ENCODE measurements at places on chromosomes 1 and 21.

GRCh38 chr1:167935216-167936067 lies 1.0 kb upstream of the DCAF6 start:
- no peak for DNase-seq

GRCh38 chr21:42579456-42580075 lies 65.9 kb downstream of the SLC37A1 start:
- no peak for DNase-seq

DNA sequence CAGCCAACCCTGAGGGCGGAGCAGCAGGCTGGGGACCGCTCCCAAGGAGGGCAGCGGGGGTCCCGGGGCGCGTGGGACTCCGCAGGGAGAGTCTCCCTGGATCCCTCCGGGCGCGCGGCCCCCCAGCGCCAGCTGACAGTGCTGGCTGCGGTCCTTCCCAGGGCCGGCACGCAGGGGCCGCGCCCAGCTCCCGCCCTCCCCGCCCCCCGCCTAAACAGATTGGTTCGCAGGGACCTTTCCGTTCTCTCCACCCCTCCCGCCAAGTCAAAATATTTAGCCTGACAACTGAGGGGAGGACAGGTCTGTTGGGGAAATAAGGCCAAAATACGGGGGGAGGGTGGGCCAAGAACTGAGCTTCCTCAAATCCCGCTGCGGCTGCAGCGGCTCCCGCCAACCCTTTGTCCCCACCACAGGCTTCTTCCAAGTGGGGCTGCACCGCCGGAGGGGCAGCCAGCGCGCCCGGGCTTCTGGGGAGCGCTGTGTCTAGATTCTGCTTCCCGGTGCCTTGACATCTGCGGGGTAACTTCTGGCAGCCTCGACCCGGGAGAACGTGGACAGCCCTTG lies at the start of gene INSRR:
INSRR (minus strand) TSS at position 159 of the 564 bp plus-strand sequence. CDS start 496 bp downstream, outside the sequence.
- no peak for DNase-seq

- DNase-seq, result no peak
These were observed 55.4 kb downstream of the LAMC2 start for GRCh38 chr1:183241471-183241870.

DNA sequence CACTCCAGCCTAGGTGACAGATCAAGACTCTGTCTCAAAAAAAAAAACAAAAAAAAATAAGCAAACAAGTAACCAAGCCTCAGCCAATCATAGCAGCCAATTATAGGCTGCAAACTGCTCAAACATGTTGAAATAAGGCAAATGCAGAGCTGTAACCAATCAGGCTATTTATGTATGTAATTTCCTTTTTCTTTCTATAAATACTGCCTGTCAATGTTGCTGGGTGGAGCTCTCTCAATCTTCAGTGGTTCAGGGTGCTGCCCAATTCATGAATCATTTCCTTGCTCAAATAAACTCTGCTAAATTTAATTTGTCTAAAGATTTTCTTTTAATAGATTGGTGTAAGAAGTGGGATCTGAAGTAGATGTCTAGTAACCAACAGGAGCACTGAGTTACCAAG lies 11.6 kb upstream of the CD1D start:
- DNase-seq, result no peak

DNA sequence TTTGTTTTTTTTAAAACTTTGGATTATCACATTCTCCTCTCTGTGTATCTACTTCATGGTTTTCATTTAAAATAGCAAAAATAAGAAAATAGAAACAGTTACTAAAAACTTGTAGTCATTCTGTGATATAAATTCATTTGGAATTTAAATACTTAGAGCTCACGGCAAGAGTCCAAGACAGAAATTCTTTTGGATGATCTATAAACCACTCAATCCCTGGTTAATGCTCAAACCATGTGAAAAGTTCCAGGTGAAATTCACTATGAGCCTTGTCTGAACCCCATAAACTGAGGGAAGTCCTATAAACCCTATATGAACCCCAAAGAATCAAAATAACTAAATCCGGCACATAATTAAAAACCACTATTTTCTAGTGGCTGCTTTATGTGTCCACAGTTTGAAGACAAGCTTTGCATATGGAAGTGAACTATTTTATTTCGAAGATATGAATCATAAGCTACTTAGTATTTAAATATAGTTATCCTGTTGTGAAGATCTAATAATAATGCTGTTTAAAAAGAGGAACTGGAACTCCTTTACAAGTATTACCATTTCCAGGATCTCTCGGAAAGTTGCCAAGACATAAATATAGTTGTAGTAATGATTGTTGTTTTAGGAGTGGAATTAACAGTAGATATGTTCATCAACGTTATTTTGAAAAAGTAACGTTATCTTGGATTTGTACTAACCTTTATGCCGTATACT lies 163.5 kb downstream of the NFIA start:
- DNase-seq, result no peak

DNA sequence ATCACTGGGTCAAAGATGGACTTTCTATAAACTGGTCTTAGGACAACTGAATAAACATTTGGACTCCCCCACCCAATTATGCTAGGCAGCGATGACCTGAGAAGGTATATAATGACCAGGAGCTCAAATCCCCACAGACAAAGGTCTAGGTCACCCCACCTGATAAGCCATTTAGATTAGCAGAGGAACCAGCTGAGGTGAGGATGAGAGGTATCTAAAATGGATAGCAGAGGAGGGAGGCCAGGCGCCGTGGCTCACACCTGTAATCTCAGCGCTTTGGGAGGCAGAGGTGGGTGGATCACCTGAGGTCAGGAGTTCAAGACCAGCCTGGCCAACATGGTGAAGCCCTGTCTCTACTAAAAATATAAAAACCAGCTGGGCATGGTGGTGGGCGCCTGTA lies 33.7 kb downstream of the PABPC4 start:
- no peak for DNase-seq

GRCh38 chr1:87226341-87226760 lies 102.3 kb upstream of the LMO4 start:
- DNase-seq, result no peak

DNA sequence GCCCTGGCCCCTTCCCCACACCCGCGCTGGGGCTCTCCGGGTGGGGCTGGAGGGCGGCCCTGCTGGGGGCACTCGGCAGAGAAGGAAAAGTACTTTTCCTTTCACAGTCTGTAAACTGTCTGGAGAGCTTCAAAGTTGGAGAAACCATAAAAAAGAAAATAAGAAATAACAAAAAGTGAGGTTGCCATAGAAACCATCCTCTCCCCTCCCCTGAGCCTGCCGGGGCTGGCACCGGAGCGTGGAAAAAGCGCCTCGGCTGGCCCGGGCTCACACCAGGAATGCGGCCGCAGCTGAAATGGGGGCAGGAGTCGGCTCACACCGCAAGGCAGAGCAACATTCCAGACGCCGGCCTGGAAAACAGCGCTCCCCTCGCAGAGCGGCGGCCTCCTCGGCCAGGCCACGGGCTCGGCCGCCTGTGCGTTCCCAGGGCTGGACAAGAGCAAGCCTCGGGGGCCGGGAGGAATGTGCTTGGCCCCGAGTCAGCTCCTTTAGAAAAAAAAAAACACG lies 69.2 kb downstream of the MORN1 start:
- no peak for DNase-seq

GRCh38 chr1:15633756-15634420 lies 16.6 kb downstream of the DDI2 start:
- DNase-seq, result no peak

GRCh38 chr1:25425098-25426085 lies 4.8 kb upstream of the RHCE start:
- DNase-seq, result no peak

DNA sequence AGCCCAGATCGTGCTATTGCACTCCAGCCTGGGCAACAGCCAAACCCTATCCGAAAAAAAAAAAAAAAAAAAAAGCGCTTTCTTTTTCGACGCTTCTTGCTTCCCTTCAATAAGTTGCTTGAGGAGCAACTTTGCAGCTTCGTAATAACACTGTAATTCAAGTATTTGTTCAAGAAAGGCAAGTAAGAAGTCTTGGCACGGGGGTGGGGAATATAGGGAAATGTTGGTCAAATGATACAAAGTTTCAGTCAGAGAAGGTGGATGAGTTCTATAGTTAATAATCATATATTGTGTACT lies 871 bp upstream of the PSMA5 start:
- no peak for DNase-seq

- DNase-seq, result no peak
These were observed 1.6 kb downstream of the S100A9 start for GRCh38 chr1:153359241-153359640.

- DNase-seq, result no peak
These were observed 21.3 kb upstream of the MNDA start for GRCh38 chr1:158809862-158810261.

DNA sequence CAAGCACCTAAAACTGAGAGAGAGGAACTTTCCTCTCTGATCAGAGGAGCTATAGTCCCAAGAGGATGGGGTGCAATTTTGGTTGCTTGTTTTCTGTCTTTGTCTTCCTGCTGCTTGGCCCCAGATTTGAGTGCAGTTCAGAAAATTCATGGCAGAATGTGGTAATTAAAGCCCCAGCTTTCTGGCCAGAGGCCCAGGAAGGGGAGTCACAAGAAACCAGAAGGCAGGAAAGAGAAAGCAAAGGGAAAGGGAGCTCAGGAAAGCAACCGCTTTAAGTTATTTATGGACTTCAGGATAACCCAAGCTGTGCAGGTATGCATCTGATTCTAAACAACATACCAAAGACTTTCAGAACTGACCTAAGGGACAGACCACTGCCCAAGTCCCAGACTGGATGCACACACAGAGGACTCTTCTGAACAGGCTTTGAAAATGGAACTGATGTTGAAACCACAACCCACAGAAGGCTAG lies 88.8 kb downstream of the ST3GAL3 start:
- DNase-seq, result no peak

GRCh38 chr1:171110621-171111326 lies 20.1 kb downstream of the FMO3 start:
- DNase-seq, result no peak

DNA sequence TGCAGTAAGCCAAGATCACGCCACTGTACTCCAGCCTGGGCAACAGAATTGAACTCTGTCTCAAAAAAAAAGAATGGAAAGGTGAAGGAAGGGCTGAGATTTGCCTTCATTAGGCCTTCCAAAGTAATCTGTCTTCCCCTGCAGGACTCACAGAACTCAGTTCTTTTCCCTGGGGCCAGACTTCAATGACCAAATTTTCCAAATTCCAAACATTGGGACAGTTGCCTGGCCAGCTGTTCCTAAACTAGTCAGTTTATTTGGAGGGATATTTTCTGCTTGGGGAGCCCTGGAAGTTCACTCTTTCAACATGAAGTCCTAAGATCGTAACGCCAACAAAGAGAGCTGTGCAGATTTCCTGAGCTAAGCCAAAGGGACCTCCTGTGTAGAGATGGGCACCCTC lies 5.4 kb upstream of the DEDD start:
- no peak for DNase-seq

DNA sequence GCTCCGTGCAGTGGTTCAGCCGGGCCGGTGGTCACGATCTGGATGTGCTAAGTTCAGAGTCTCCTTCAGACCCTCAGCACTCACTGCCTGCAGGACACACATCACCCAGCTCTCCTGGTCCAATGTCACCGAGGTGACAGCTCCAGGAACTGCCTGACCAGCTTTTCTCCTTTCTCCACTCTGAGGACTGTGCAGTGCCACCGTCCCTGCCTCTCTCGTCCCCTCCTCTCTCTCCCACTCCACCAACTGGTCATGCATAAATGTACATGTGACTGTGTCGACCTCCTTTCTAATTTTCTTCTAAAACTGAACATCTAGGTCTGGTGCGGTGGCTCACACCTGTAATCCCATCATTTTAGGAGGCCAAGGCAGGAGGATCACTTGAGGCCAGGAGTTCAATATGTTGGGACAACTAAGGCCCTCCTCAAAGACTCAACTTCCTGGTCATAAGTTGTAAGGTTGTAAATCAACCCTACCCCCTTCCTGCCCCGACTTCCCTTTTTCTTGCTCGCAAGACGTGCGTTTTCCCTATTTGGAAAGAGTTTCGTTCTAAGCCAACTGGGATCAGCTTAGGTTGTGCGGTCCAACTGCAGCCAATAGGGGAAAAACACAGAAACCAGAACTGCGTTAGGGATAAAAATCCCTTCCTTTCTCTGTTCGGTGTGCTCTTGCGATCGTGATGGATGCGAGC lies 53.1 kb downstream of the MEGF6 start:
- DNase-seq, result no peak

DNA sequence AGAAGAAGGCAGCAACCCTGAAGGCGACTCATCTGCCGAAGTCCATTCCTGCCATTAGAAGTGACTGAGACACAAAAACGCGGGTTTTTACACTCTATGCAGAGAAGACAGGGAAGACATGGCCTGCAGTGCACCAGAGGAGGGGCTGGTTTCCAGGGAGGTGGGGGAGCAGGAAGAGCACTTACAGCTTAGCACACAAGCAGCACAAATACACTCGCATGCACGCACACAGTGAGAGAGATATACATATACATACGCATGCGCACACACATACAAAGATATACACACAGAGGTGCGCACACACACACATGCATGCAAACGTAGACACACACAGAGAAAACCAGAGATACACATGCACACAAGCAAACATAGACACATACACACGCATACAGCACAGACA lies 210.9 kb upstream of the CSF3R start:
- DNase-seq, result no peak

DNA sequence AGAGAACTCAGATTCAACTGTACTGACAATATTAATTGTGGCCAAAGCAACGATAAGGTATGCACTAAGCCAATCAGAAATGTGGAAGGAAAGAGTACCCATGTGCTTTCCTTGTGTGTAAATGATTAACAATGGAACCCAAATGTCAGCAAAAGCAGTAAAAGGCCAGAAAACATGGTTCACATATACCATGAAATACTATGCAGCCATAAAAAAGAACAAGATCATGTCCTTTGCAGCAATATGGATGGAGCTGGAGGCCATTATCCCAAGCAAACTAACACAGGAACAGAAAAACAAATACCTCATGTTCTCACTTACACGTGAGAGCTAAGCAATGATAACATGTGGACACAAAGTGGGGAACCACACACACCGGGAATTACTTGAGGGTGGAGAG lies 78.5 kb downstream of the SUSD4 start:
- no peak for DNase-seq

DNA sequence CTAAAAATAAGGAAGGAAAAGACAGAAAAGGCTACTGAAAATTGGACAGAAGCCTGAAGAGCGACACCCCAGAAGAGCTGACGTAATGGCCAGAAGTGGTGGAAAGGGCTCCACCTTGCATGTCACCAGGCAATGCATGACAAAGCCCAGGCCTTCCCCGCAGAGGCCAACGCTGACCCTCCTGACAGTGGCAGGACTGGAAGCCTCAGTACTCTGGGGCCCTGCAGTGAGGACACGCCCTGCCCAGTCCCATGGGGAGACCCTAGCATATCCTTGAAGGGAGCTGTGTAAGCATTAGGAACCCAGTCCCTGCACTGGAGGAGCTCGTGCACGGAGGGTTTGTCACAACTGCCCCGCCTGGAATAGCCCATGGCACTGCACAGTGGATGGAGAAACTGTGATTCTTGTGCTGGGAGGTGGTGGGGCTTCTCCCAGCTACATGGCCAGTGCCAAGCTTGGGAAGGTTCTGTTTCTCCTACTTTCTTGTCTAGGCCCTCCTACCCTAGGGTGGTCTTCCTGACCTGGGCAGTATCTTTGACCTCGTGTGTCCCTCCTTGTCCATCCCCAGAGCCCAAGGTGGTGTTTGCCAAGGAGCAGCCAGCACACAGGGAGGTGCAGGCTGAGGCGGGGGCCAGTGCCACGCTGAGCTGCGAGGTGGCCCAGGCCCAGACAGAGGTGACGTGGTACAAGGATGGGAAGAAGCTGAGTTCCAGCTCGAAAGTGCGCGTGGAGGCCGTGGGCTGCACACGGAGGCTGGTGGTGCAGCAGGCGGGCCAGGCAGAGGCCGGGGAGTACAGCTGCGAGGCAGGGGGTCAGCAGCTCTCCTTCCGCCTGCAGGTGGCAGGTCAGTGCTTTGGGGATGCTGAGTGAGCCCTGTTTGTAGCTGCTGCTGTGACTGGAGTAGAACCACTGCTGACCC lies 60.4 kb downstream of the OBSCN start:
- no peak for DNase-seq

GRCh38 chr1:230114237-230114651 lies 47.2 kb downstream of the GALNT2 start:
- peak; percentile 60 for DNase-seq

All from natural killer cell treated with Interleukin-12 subunit alpha and Interleukin-12 subunit beta and Interleukin-15 and Interleukin-18, amount 100 ng/mL, for 72 hours (primary cell).